ENCODE measurements at places on chromosomes 5 and 9.
A peak's percentile ranks its signal among the peaks of the same experiment; 100 is the strongest.

DNA sequence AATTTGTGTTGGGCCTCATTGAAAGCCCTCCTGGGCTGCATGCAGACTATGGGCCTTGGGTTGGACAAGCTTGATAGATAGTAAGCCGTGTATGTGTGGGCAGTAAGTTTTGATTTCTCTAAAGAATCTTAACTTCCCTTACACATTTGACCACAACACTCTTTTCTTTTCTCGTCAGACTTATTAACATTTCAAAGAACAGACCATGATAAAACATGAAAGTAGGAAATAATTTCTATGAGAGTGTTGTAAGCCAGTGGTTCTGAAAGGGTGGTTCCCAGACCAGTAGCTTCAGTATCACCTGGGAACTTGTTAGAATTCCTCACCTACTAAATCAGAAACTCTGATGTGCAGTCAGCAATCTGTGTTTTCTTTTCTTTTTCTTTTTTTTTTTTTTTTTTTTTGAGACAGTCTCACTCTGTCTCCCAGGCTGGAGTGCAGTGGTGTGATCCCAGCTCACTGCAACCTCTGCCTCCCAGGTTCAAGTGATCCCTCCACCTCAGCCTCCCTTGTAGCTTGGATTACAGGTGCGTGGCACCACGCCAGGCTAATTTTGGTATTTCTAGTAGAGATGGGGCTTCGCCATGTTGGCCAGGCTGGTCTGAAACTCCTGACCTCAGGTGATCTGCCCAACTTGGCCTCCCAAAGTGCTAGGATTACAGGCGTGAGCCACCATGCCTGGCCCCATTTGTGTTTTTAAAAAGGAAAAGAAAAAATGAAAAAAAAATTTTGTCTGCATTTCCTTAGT lies 20.0 kb upstream of the GCNT1 start:
- DNase-seq, result no peak

- DNase-seq, result peak; percentile 36
Measured at GRCh38 chr5:149141957-149142851, 911 bp downstream of the ABLIM3 start.

DNA sequence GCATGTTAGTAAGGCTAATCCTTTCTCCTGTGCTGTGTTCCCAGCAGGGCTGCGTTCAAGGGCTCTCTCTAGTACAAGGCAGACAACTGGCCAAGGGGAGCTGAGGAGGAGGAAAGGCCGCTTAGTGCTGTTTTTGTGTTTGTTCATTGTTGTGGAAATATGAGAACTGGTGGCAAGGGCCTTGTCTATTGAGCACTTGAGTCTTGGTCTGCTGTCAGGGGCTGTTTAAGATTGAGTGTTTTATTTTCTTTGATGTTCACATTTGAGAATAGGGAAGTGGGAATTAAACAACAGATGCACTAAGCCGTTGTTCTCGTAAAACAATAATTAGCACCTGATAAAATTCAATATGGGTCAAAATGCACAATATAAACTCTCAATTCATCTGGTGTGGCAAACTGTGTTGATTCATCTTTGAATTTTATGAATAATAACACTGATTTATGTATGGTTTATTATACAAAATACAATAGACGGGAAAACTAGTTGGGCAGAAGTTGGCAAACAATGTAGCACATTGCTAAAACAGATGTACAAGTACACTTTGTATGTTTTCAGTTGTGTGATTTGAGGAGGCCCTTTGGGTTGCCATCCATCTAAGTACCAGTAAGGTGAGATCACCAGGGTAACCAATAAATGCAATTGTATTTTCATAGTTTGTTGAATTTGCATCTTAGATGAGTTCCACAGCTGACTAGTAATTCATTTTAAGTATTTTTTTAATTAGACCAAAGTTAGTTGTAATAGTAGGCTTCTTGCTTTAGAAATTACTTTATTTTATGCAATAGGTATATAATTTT lies 97.6 kb upstream of the GRHPR start:
- no peak for DNase-seq

GRCh38 chr9:130142641-130143040 lies 29.6 kb upstream of the NCS1 start:
- no peak for DNase-seq

DNA sequence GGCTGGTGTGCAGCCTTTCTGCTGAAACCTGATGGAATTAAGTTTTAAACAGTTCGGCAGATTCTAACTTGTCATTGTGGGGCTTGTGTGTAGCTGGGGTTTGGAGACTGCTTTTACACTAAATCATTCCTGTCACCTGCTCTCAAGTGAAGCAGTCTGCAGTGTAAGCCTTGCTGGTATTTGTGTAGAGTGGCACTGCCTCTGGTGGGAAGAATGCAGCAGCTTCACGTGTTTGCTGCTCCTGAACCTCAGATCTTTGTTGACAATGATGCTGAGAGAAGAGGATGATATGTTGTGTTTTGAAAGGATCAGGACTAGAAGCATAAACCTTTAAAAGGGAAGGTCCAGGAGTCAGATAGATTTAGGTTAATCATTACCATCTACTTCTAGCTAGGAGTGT lies 88.1 kb downstream of the KDM4C start:
- DNase-seq, result no peak

DNA sequence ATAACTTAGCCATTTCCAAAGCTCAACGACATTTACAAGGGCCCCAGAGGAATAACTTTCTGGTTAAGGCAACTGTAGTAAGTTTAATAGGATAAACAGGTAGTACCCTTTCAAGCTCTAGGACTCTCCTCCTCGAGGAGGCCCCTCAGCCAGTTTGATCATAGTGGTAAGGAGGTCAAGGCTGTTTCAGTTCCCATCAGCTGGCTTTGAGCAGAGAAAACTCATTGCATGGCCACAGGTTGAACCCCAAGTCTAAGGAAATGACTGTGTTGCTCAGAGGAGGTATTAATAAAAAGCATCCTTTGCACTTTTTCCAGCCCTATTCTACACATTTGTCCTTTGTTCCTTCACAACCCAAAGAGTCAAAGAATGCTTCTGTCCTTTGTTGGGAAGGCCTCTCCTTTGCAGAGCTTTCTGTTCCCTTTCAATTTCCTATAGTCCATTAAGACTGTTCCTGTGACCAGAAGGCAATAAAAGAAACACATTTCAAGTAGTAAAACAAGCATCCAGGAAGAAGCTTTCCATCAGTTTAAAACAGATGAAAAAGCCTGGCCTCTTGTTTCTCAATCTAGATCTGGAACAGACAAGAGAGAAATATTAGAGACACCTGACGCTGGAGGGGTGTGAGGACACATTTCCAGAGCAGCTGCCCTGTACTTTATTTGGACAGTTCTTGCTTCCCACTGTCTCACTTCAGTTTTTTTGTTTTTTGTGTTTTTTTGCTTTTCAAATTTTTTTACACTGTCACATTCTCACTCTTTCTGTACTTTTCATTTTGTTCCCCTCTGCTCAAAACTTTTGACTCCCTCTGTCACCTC lies 54.1 kb downstream of the PRRC1 start:
- DNase-seq, result no peak

GRCh38 chr5:56146674-56147073 lies 86.5 kb downstream of the ANKRD55 start:
- DNase-seq, result no peak

GRCh38 chr9:84705128-84705527 lies 35.6 kb downstream of the NTRK2 start:
- DNase-seq, result no peak

- no peak for DNase-seq
Measured at GRCh38 chr5:38494763-38495162, 61.7 kb downstream of the LIFR start.

DNA sequence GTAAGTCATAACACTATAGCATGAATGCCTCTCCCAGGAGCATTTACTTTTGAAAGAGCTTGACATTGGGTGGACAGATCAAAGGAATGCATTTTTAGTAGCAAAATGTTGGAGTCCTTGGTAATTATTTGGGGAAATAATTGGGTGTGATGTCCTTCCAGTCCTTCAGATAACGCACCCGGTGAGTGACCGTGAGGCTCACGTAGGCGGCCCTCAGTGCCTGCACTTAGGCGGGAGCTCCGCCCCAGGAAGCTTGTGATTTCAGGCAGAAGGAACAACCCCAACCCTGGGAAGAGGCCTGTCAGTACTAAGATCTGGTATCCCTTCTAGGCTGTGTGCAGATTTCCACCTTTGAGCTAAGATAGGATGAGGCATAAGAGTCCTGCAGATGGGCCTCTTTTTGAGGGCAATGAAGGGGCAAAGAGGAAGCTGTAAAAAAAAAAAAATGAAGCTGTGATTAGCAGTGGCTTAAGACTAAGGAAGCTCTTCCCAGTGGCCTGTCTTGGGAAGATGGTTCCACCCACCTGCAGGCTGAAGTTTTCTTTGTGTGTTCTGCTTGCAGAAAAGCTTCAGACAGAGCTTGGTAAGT lies 14.9 kb downstream of the BTNL9 start:
- DNase-seq, result no peak

DNA sequence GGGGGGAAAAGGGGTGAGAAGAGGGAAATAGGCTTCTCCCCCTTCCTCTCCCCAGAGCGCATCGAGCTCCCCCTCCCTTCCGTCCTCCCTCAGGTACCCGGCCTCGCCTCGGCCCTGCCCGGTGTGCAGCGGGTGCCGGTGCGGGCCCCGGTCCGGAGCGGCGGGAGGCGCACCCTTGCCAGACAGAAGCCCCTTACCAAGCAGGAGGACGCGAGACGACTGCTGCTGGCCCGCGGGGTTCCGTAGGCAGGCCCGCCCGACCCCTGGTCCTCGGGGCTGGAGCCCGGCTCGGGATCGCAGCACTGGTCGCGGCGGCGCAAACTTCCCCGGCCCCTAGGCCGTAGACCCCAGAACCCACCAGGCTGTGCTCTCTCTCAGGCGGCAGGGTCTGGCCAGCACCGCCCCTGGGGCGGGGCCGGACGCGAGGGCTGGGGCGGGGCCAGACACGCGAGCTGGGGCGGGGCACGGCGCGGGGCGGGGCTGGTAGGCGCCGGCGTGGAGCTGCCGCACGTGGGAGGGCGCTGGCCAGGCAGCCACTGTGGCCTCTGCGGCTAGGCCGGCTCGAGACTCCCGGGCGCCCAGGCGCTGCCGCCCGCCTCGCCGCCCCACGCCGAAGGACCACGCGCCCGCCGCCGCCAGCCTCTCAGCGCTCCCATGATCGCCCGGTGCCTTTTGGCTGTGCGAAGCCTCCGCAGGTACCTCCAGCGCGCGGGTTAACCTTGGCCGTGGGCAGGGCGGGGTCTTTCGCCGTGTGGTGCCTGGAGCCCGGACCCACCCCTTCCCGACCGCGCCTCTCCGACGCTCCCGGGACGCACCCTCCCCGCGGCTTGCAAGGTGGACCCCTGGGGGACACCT lies at the start of the genes NLN and SGTB:
TSS of gene NLN (plus strand) at position 486 of the 855 bp plus-strand sequence. CDS start at position 655, 169 bp downstream.
TSS of gene SGTB (minus strand) at position 390 of the 855 bp plus-strand sequence. CDS start 1,302 bp downstream, outside the sequence.
- DNase-seq, result peak; percentile 97

GRCh38 chr5:1182360-1182632 lies 19.1 kb upstream of the SLC6A19 start:
- DNase-seq, result no peak

- no peak for DNase-seq
Measured at GRCh38 chr9:129027224-129027684, 877 bp downstream of the SH3GLB2 start.

DNA sequence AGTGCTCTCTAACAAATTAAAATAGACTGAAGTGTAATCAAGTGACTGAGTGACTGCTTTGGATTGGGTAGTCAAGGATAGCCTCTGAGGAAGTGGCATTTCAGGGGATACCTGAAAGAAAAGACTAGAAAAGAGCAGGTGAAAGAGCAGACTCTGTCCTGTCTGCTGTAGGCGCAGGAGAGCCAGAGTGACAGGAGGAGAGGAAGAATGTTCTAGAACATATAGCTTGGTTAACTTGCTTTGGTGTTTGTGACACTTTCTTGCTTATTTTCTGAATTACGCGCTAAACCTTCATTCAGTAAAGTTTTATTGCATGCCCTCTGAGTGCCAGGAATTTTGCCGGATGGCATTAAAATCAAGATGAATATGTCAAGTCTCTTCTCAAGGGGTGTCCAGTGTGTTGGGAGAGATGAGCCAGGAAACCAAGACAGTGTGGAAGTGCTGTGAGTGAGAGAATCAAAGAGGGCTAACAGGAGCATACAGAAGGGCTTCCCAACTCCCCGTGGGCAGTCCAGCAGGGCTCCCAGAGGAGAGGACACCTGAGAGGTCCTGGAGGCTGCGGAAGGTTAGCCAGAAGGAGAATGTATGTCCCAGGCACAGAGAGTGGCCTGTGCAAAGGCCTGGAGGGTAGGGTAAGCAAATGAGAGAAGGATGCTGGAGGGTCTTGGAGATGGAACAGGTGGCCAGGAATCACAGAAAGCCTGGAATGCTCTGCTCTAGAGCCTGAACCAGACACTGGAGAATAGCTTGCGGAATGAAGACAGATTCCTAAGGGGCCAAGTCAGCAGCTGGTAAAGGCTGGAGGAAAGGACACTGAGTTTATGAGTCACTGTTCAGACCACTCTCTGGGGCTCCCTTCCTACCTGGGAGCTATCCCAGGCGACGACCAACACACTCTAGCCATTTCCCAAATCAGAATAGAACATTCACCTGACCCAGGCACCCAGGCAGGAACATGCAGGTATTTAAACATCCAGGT lies 59.3 kb downstream of the SLC22A5 start:
- DNase-seq, result no peak

DNA sequence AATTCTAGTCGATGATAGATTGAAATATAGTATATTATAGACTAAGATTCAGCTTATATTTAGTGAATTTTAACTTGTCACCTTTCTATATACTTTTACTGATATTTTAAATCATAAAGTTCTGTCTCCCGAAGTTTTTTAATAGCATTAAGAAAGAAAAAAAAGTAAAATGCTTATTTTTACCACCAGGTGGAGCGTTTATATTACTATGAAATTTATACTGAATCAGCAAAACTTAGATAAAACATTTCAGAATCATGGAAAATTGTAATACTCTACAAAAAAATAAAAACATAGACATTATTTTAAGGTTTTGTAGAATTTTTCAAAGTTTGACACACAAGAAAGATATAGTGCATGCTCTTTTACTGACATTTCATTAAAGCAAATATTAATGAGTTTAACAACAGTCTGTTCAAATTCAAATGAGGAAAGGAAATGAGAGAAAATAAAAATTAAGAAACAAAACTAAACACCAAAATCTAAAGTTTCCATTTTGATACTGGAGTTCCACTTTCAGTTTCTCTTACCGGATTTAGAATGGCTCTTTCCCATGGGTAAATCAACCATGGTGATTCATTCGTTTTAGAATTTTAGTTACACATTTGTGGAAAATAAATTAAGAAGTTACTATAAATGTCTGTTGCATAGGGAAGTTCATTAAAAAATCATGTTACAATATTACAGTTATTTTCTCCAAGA lies 1035.3 kb downstream of the CDH12 start:
- no peak for DNase-seq

DNA sequence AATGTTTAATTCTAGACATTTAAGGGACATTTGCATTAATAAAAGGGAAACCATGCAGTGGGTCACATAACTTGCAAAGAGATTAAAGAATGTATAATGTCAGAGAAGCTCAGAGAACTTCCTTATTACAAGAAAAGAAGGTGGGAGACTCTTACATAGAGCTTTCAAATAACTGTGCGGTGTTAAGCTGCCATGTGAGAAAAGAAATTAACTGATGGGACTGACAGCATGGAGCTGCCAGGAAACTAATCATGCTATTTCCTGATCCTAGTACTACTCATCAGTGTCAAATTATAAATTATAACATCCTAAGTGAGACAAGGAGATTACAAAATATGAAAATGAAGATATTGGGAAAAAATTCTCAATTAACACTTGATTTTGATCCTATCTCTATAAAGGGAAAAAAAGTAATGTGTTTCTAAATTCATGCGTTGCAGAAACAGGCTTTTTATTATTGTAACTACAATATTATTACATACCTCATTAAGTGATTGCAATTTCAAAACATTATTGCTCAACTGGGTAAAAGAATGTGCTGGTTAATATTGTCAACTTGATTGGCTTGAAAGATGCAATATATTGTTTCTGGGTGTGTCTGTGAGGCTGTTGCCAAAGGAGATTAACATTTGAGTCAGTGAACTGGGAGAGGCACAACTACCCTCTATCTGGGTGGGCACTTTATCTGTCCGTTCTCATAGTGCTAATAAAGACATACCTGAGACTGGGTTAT lies 609.5 kb upstream of the NUDT12 start:
- DNase-seq, result no peak
